ENCODE measurements at places on chromosomes 1 and 21.

GRCh38 chr1:117928881-117929342, 509 bp downstream of the GDAP2 start:
- DNase-seq: peak; percentile 29

- no peak for DNase-seq
Measured at GRCh38 chr1:84236256-84236655, 65.3 kb upstream of the SAMD13 start.

- no peak for DNase-seq
Measured at GRCh38 chr1:19010503-19010902, 54.0 kb upstream of the IFFO2 start.

GRCh38 chr1:102047724-102048123, 51.0 kb upstream of the OLFM3 start:
- no peak for DNase-seq

DNA sequence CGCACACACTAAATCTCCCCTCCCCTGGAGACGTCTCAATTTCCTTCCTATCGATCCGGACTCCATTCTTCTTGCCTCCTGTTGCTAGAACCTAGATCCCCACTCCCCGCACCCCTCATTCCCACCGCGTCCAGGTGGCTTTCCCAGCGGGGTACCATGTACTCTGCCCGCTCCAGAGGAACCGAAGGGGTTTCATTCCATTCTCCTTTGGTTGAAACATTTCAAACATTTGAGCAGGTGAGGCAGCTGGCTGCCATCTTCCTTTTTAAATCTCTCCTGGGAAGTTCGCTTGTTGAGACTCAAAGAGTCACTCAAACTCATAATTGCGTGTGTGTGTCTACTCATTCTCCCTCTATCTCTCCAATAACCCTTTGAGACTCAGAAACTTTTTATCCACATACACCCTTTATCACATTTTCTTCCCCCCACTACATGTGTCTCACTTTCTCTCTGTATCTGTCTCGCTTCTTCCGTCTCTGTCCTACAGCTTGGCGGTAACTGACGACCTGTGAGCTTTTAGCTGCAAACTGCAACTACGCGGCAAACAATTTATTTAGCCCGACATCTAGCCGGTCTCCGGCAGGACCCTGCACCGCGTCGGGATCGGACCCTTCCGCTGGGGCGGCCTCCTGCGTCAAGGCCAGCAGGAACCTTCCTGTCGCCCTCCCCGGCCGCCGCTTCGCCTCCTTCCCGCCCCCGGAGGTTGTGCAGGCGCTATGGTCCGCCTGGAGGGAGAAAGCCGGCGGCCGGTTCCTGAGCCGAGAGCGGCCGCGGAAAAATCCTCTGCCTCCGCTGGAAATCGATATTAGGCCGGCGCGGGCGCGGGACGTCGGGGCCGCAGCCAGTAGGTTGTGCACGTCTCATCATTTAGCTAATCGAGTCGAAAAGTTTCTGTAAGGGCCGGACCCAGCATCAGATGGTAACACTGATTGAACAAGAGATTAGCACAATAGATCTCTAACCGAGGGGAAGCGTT, 3.0 kb upstream of the FOXD3 start:
- no peak for DNase-seq

DNA sequence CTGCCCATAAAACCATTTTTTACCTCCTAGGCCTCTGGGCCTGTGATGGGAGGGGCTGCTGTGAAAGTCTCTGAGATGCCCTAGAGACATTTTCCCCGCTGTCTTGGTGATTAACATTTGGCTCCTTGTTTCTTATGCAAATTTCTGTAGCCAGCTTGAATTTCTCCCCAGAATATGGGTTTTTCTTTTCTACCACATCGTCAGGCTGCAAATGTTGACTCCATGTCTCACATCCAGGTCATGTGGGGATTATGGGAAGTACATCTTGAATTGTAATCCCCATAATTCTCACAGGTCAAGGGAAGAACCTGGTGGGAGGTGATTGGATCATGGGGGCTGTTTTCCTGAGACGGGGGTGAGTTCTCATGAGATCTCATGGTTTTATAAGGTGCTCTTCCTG, 603.2 kb downstream of the SMYD3 start:
- DNase-seq: no peak
